ENCODE measurements at places on chromosomes 1 and 21. TPM values are rescaled to one million over a fixed set of nuclear protein-coding genes. Genes with fewer than 3 reads are reported as not detected.

The ACTA1 gene
- 0.32 TPM for total RNA-seq

The SYDE2 gene
- total RNA-seq, result 21.3 TPM

The EIF2D gene
- 47.0 TPM for total RNA-seq

The PADI3 gene
- not detected for total RNA-seq

- DNase-seq, result no peak
These were observed 10.4 kb upstream of the PPT1 start for GRCh38 chr1:40107290-40107959.

DNA sequence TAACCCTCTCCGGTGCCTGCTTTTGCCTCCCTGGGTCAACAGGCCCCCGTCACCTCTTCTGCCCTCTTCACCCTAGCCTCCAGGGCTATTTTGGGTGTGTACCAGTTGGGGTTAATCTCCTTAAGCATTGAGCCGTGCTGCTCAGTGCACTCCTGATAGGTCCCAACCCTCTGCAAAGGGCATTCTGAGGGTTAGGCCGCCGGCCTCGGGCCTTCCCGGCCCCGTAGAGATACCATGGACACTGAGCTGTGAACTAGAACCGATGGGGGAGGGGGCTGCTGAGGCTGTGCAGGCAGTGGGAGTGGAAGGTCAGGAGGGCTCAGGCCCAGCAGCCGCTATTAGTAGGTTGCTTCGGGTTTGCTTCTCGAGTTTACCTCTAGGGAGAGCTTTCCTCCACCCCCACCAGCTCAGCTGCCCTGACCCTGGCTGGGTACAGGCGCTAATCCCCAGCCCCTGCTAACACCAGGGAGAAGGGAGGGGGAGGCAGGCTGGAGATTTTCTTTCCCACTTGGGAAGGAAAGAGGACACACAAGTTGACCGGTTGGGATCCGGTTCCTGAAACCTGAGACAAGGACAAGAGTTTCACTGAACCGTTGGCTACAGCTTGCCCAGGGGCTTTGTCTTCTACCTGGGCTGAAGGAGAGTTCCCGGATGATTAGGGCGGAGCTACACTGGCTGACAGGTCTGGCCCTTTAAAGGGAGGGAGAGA lies 4.8 kb downstream of the LMOD1 start:
- DNase-seq, result no peak

DNA sequence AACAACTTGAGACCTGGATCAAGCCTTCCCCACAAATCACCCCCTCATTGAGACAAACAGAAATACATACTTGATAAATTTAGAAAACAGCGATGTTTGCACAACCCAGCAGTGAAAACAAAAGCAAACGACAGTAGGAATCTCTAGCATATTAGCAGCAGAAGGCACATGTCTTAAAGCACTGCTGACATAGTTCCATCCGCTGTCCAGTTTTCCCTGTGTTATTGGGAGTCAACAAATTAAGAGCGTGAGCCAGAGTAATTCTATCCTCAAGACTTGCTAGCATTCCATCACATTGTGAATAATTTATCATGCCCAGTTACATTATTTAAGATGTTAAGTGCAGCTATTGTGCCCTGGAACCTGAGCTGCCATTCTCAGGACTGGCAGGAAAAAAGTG lies 55.3 kb downstream of the IGSF5 start:
- no peak for DNase-seq

GRCh38 chr21:15333136-15333710 lies 268.4 kb upstream of the NRIP1 start:
- DNase-seq, result no peak

- no peak for DNase-seq
These were observed 36.0 kb downstream of the ATP1A1 start for GRCh38 chr1:116408803-116409720.

DNA sequence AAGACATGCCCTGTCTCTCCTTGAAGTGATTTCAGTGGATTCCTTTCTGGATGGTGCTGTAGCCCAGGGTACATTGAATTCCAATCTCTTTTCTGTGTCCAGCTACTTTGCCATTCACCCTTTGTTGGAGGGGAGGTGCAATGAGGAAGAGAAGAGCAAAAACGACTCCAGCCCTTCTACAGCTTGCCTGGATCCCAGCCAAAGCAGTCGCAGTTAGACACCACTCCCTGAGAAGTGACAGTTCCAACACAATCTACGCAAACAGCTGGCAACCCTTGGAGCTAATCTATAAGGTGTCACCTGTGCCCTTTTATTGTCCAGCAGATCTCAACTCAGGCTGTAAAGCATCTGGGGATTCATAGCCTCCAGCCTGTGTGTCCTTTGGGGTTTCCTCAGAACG lies 4.6 kb downstream of the CD244 start:
- no peak for DNase-seq

GRCh38 chr21:14602382-14602958 lies 56.4 kb upstream of the SAMSN1 start:
- DNase-seq, result no peak

GRCh38 chr21:28580585-28580984 lies 412.1 kb downstream of the LTN1 start:
- DNase-seq, result no peak

Data from lower lobe of right lung (tissue), 2 donors.